Aorta (tissue), 5 donors: ENCODE measurements at places on chromosomes 7 and 10.

DNA sequence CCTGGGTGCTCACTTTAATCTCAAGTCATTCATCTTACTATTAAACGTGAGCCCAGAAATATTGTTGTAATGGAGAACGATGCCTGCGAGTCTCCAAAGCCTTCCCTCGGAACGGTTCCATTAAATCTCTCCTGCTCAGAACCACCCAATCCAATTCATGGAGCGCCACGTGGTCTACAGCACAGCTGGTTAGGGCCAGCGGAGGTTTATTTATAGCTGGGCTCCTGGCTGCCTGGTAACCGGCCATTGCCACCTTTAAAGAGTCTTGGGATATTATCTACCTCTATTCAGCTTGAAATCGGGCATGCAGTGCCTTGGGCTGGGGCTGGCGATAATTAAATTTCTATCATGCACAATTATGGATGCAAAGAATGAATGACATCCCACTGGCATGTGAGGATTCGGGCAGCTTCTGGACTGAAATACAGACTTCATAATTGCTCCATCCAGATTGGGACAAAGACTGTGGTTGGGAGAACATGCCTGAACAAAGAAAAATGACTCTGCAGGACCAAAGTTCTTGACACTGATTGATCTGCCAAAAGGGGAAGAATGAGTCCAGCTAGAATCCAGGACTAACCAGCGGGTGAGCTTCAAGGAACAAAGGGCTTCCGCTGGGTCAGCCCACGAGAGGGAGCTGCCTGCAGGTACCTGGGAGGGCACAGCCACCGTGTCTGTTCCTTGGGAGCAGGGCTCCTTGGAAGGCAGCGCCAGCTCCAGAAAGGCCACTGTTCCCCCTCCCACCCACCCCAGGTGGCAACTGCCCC lies 7.3 kb downstream of the FAM20C start:
- DNase-seq, result no peak

DNA sequence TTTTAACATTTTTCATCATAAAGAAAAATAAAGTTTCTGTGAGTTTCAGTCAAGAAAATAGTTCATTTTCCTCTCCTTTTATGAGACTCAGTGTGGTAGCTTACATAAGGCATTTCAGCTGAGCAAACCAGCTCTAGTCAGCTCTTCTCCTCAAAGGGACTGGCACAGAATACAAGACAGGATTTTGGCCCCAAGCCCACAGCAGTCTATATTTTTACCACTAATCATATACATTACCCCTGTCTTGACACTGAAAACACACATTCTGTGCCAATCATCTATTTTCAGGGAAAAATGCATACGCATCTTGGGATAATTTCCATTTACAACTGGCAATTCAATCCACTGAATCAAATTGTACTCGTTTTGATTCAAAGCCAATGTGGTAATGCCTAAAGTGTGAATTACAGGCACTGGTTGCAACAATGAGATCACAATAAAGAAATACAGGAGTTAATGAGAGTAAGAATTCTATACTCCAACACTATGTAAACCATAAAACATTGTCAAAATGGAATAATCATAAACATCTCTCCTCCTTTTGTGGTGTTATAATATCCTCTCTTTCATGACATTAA lies 186.4 kb downstream of the CACNA2D1 start:
- no peak for DNase-seq

DNA sequence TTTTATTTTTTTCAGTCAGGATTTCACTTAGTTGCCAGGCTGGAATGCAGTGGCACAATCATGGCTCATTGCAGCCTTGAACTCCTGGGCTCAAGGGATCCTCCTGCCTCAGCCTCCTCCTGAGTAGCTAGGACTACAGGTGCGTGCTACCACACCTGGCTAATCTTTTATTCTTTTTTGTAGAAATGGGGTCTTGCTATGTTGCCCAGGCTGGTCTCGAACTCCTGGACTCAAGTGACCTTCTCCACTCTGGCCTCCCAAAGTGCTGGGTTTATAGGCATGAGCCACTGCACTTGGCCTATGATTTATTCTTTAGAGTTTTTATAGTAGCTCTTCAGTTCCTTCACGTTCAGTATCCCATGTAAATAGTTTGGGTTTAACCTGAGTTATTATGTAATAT lies 5.5 kb downstream of the SND1 start:
- no peak for DNase-seq

DNA sequence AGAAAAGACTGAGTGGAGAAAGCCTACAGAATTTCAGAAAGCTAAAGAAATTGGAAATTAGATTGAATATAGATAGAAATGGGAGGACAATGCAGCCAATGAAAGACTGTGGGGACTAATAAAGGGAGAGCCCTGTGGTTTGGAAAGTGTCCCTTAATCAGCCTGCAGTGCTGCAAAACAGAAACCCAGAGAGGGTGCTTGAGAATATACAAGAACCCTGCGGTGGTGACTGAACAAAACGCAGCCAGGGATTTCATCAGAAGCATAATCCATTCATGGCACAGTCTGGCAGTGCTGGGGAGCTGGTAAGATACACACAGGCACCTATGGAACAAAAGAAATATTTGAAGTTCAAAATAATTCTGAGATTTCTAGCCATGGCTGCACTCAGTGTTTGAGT lies 19.1 kb downstream of the CEP41 start:
- DNase-seq, result no peak

GRCh38 chr7:28125431-28126409 lies 54.9 kb downstream of the JAZF1 start:
- DNase-seq, result no peak

DNA sequence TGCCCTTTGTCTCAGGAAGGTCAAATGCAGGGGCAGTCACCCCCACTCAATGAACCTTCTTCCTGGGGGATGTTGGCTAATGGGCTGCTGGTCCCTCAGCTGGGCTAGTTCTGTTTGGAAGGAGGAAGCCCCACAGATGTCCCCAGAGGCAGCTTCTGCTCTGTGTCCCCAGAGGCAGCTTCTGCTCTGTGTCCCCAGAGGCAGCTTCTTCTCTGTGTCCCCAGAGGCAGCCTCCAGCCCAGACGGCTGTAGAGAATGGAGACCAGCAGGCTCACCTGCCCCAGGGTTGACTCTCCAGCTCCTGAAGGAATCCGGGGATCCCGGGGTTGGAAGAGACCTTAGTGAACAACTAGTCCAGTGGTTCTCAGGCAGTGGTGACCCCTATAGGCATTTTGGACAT lies 62.5 kb upstream of the LEP start:
- DNase-seq, result no peak

DNA sequence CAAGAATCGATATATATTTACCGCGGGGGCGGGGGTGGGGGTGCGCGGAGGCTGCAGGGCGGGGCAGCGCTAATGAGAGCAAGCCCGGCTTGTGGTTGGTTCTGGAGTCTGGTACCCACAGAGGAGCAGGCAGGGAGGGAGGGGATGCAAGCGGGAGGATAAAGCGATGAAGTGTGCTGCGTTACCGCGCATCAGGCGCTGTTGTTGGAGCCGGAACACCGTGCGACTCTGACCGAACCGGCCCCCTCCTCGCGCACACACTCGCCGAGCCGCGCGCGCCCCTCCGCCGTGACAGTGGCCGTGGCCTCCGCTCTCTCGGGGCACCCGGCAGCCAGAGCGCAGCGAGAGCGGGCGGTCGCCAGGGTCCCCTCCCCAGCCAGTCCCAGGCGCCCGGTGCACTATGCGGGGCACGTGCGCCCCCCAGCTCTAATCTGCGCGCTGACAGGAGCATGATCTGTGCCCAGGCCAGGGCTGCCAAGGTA lies at the start of gene HECW1:
Gene HECW1 (plus strand): TSS at position 189 of the 482 bp plus-strand sequence. CDS start 131,259 bp downstream, outside the sequence.
- no peak for DNase-seq

GRCh38 chr10:127068485-127068884 lies 127.9 kb downstream of the INSYN2A start:
- no peak for DNase-seq

DNA sequence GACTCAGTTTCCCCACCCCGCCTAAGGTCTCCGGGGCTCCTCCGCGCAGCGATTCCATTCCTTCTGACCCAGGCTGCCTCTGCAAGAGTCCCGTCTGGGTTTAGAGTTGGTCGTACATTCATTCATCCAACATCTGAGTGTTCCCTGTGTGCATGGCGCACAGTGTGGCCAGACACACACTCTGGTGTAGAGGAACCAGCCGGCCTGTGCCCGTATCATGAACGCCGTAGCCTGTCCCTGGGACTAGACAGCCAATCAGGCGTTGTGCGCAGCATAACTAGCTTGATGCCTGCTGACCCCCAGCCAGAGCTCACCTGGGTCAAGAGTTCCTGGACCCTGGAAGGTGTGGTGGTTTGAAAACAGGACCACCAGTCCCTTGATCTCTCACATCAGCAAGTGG lies 20.9 kb upstream of the PDGFA start:
- no peak for DNase-seq
